ENCODE measurements at places on chromosomes 6 and 20.
A peak's percentile ranks its signal among the peaks of the same experiment; 100 is the strongest.

- no peak for DNase-seq
Measured at GRCh38 chr6:37845026-37845911, 25.7 kb downstream of the ZFAND3 start.

DNA sequence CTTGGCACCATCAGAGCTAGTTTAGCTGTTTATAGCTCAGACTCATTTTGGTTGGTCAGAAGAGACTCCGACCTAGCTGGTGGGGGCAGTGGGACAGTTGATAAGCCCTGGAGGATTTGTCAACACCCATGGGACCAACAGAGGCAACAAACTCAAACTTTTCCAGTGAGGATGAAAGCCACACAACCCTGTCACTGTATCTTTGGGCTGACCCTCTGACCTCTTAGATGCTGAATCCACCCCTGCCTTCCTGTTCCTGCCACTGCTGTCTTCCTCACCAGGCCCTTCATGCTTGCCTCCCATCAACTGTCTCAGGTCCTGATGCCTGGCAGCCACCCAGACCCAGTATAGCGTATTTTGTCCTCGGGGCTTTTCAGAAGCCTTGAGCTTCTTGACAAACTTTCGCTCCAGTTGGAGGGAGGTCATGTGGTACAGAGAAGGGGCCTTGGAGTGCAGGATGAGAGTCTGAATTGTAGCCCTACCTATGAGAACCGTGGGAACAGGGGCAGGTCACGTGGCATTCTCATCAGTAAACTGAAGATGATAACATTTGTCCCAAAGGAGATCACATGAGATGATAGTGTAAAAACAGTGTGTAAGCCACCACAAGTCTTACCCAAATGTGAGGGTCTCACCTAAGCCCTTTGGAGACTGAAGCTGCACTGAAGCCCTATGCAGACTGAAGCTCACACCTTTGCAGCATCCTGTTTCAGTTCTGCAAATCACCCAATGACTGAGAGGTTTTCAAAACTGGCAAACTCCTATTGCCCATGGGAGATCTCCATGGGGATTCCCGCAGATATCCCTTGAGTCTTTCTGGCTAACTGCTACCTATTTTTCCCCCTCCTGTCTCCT, 72.0 kb upstream of the F13A1 start:
- no peak for DNase-seq

DNA sequence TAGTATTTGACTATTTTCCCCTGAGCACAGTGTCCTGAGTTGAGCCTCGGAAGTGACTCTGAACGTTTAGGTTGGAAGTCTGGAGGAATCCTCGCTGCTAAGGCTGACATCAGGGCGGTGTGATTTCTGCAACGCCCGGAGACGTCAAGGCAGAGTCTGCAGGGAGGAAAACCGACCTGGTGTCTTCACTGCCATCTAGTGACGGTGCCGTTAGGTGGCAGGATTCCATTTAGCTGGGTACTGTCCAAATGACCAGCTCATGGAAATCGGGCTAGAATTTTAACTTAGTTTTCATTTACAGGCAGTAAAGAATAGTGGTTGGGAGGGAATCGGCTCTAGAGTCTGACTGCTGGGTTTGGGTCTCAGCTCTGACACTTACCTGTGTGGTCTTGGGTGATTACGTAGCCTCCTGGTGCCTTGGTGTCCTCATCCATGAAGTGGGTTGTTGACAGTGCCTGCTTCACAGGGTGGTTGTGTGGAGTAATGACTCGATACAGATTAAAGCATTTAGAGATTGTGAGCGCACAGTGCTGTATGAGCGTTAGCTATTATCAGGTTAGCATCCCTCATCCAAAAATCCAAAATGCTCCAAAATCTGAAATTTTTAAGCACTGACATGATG, 35.0 kb downstream of the FOXF2 start:
- DNase-seq, result peak; percentile 52

DNA sequence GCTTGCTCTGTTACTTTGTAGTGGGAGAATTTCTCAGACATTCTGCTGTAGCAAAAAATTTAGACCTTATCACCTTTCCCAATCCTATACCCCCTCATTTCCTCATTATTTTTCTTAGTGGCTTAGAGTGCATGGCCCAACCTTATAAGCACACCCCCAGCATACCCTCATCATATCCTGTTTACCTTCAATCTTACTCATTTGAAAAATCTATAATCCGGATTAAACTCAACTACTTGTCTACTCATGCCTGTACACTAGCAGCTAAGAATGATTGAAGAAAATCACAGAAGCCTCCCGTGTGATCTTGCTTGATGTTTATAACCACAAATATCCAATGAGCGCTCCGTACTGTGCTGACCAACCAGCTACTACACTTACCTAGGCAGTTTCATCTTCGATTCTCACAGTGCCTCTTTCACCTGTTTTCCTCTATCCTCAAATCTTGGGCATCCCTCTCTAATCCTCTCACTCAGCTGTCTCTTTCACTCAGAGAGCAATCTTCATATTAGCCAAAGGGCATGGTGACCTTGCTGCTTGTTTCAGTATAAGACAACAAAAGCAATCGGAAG, 36.6 kb downstream of the AIG1 start:
- DNase-seq, result no peak

- peak; percentile 32 for DNase-seq
Measured at GRCh38 chr6:10690651-10691445, 3.6 kb downstream of the C6orf52 start.

GRCh38 chr6:159797554-159797953, 2.5 kb upstream of the PNLDC1 start:
- no peak for DNase-seq

GRCh38 chr6:116266803-116267202, 12.9 kb downstream of the TSPYL1 start:
- DNase-seq, result no peak

- DNase-seq, result no peak
Measured at GRCh38 chr6:52509281-52510212, 67.3 kb downstream of the TRAM2 start.

DNA sequence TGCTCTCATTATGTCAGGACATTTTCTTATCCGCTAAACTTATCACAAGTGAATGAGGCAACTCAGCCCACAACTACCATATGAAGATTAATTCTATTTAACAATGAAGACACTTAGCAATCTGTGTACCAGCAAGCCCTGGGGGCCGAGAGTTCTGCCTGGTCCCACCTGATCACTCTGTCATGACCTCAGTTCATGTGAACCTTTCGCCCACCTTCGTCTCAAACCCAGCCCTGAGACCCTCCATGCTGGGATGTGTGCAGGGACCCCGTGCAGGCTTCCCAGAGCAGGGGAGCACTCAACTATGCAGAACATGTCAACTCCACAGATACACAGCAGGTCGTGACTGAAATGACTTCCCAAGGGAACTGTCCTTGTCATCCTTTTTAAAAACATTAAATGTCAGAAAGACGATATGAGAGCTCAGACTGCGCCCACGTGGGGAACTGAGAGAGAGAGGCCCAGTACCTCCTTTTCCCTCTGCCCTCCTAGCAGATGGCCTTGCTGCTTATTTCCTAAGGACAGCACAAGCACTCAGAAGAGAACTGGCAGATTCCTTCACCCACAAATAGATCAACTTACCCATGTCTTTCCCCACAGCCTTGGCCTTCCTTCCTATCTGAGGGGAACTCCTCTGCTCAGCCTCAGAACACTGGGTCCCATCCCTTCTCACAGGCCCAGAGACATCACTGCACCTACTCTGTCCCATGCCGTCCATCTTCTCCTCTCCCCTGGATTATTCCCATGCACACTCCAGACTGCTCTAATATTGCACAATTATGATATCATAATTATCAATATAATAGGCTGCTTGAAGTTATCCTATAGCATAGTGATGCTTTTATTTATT, 11.5 kb downstream of the ABHD12 start:
- no peak for DNase-seq

DNA sequence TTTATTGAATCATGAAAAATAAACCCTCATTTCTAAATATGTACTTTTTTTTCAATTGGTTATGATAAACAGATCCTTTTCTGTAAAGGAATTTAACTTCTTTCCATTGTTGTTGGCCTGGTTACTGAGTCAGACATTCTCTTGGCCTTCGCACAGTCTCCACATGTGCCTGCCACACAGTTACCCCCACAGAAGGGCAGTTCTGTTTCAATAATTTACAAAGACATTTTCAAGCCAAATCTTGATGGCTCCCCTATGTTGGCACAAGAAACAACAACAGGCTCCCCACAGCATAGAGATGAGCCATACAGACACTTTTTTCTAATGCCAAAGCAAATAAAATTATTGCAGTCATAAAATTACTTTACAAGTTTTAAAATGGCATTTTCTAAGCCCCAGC, 55.6 kb upstream of the BEND6 start:
- DNase-seq, result no peak

Data from NCI-H1417 (cell line).